ENCODE measurements at places on chromosomes 3 and 15. TPM values are rescaled to one million over a fixed set of nuclear protein-coding genes. Genes with fewer than 3 reads are reported as not detected.

DNA sequence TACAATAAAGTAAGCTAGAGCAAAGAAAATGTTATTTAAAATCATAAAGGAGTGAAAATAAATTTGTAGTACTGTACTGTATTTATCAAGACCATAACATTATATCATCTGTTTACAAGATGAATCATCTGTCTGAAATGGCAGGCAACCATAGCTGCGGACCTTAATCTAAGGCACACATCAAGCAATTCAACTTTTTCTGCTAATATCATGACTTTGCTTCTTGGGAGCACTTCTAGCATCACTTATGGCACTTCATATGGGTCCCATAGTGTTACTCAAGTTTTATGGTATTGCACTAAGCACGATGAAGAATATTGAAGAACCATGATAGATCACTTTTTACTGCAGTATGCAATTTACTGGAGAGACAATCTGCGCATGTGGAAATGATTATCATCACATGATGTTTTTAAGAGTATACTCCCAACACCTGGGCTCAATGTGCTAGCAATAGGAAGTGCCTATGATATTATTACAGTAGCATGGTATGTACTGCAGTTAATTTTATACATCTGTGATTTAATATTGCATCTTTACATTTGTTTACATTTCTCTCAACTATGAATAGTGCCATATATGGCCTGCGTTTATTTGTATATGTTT, 137.7 kb upstream of the NECTIN3 start:
- no peaks in the 10 kb centered on the region for H3K36me3 ChIP-seq
- no peak overlapping the region for H3K27ac ChIP-seq
- no peak overlapping the region for H3K4me3 ChIP-seq
- no peaks in the 10 kb centered on the region for H3K4me1 ChIP-seq

GRCh38 chr3:139629033-139629432, 48.7 kb downstream of the NMNAT3 start:
- H3K4me1 ChIP-seq: no peaks in the 10 kb centered on the region
- H3K27ac ChIP-seq: no peak overlapping the region
- no peaks in the 10 kb centered on the region for H3K36me3 ChIP-seq
- no peak overlapping the region for H3K4me3 ChIP-seq

DNA sequence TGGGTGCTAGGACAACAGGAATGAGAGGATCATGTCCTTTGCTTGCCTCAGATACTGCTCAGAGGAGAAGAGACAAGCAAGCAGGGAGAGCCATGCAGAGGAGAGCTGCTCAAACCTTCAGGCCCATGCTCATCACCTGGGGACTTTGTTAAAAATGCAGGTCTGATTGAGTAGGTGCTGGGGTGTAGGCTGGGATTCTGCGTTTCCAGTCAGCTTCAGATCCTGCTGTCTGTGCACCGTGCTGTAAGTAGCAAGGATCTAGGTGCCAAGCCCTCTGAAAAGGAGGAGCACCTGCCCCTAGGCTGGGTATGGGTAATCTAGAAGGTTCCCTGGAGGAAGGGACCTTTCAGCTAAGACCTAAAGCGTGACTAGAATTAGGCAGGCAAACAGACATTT, 7.3 kb downstream of the FLNB start:
- peaks cover 5% of the 10 kb centered on the region for H3K27me3 ChIP-seq
- no peak overlapping the region for H3K4me3 ChIP-seq
- no peak overlapping the region for H3K27ac ChIP-seq
- H3K36me3 ChIP-seq: no peaks in the 10 kb centered on the region
- H3K4me1 ChIP-seq: peaks cover 3% of the 10 kb centered on the region
- DNase-seq: no peak

Gene ATP10A
- total RNA-seq: 0.59 TPM

- H3K27ac ChIP-seq: peak overlapping the region; percentile 98
- peak overlapping the region; percentile 80 for H3K4me3 ChIP-seq
- DNase-seq: no peak
- H3K27me3 ChIP-seq: no peaks in the 10 kb centered on the region
These were observed 615 bp downstream of the DHX30 start for GRCh38 chr3:47803480-47804025.

Gene IL5RA
- total RNA-seq: not detected

Gene KBTBD13
- total RNA-seq: 5.0 TPM

Gene GOLGA8R
- total RNA-seq: 0.88 TPM

DNA sequence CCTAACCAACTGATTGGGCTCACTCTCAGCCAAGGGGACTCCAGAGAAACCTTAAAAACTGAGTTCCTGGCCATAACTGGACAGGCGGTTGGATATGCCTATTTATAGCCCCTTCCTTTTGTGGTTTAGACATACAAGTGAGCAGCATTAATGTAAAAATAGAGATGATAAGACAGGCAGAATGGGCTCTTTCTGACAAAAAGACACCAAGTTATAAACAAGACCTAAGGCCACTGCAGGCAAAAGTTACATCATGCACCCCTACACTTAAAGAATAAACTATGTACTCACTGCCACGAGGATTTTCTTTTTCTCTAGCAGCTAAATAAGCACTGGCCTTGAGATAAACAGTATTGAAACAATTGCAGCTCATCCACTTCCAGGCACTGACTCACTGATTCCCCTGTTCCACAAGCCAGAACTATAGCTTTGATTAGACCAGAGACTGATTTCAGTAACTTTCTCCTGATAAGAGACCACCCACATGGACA, 30.1 kb downstream of the SUCNR1 start:
- H3K4me1 ChIP-seq: peaks cover 4% of the 10 kb centered on the region
- no peaks in the 10 kb centered on the region for H3K27me3 ChIP-seq
- H3K4me3 ChIP-seq: no peak overlapping the region
- no peak overlapping the region for H3K27ac ChIP-seq
- no peak for DNase-seq
- H3K36me3 ChIP-seq: no peaks in the 10 kb centered on the region

DNA sequence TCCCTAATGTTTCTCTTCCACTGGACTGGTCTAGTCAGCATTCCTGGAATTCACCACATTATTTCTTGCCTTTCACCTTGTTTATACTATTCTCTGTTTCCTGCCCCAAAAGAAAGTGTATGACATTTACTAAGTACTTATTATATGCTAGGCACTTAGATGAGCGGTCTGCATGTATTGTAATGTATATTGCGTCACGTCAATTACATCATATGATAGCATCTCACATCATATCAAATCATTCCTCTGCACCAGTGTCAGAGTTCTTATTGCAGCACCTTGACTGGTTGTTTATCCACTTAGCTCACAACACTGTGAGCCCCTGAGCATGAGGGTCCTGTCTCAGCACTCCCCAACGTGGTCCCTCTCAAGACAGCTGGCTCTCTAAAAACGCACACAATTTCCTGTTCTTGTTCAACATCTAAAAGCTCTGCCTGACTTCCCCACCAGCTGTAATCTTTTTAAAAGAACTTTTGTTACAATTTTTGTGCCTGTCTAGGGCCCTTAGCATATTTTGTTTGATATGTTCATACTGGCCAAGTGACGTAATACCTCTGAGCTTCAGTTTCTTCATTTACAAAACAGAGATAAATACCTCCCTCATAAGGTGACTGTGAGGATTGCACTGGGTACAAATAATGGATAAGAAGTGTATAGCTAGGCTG, 58.8 kb downstream of the ARHGAP31 start:
- no peak for DNase-seq
- H3K36me3 ChIP-seq: no peaks in the 10 kb centered on the region
- H3K4me1 ChIP-seq: peaks cover 10% of the 10 kb centered on the region

GRCh38 chr3:8981296-8981695, 18.0 kb upstream of the RAD18 start:
- no peak overlapping the region for H3K27ac ChIP-seq
- H3K27me3 ChIP-seq: peaks cover 9% of the 10 kb centered on the region
- H3K4me1 ChIP-seq: no peaks in the 10 kb centered on the region
- no peak overlapping the region for H3K4me3 ChIP-seq

Gene GOLGA8M
- total RNA-seq: 0.38 TPM

Gene OXSR1
- total RNA-seq: 51.1 TPM

DNA sequence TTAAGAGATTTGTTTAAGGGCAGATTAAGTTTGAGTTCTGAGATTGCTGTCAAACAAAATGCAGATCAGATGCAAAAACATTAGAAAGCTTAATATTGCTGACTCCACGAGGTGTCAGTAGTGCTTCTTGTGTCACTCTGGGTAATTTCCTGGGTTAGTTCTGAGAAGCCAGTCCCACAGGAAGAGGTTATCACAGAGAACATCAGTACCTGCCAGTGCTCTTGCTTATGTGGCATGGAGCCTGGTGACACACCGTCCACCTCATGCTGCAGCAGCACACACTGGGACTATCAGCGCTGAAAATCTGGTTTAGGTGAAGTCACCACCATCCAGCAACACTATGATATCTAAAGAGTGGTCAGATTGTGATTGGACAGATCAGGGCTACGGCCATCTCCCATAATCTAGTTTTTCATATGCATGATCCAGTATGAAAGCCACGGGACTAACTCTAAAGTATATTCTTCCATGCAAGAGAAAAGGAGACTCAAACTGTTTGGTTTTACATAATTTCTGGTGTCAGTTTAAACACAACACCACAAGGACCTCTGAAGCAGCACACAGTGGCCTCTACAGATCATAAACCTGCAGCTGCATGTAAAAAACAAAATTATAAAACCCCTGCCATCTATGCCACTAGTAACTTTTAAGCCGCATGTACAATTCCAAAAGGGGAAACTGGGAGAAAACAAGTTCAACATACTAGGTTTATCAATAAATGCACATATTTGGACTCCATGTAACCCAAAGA, 36.1 kb upstream of the MYO5C start:
- no peaks in the 10 kb centered on the region for H3K36me3 ChIP-seq
- H3K27me3 ChIP-seq: no peaks in the 10 kb centered on the region
- peaks cover 9% of the 10 kb centered on the region for H3K4me1 ChIP-seq
- H3K27ac ChIP-seq: no peak overlapping the region
- no peak for DNase-seq

Gene TTLL3
- total RNA-seq: 19.0 TPM

Gene DAPK2
- 65.6 TPM for total RNA-seq

DNA sequence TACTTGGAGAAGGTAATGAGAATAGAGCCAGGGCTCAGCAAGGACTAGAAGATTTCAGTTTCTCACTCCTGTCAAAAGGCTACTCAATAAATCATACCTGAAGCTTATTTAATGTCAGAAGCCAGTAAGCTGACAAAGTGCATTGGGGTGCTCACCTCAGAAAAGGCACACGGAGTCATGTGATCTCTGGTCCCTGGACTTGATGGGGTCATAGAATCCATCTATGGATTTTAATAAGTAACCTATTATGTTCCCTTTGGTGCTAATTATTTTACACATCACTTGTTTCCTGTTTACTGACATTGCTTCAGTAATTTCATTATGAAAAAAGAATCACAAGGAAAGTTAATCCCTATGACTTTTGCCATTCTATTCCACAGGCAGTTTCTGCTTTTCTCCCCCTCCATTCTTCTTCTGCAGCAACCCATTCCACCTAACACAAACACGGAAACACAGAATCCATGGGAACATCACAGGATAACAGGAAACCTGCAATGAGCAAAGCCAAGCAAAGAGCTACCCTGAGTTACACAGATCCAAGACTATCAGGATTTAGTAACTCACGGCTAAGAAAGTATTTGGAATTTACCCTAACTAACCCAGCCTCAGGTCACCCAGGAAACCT, 159.6 kb downstream of the MEIS2 start:
- H3K36me3 ChIP-seq: no peaks in the 10 kb centered on the region
- peaks cover 2% of the 10 kb centered on the region for H3K27me3 ChIP-seq
- H3K27ac ChIP-seq: no peak overlapping the region
- H3K4me1 ChIP-seq: no peaks in the 10 kb centered on the region
- H3K4me3 ChIP-seq: no peak overlapping the region
- no peak for DNase-seq

DNA sequence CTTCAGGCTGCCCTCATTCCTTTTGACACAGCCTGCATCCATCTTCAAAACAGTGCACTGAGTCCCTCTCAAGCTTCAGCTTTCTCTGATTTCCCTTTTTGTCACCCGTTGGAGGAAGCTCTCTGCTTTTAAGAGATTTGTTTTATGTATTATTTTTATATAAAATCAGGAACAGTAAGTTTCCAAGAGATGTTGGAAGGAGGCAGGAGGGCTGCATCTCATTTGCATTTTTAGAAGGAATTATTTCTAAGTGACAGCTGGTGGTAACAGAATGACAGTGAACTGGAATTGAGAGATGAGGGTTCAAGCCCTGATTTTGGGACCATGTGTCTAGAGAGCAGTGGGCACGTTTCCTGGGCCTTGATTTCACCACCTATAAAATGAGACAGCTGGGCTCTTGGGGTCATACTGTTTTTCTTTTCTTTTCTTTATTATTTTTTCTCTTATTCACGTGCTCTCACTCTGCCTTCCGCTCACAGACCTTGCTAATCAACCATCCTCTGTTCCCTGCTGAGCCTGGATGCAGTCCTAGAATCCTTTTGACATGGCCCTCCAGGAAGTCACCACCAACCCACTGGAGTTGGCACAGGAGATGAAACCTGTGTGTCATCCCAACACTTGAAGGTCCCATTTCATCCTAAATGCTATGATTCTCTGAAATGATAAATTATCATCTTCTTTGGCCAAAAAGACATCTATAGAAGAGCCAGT, 148.6 kb downstream of the CACNA2D3 start:
- no peaks in the 10 kb centered on the region for H3K27me3 ChIP-seq
- H3K4me1 ChIP-seq: peaks cover 7% of the 10 kb centered on the region
- no peak for DNase-seq
- H3K4me3 ChIP-seq: no peak overlapping the region

DNA sequence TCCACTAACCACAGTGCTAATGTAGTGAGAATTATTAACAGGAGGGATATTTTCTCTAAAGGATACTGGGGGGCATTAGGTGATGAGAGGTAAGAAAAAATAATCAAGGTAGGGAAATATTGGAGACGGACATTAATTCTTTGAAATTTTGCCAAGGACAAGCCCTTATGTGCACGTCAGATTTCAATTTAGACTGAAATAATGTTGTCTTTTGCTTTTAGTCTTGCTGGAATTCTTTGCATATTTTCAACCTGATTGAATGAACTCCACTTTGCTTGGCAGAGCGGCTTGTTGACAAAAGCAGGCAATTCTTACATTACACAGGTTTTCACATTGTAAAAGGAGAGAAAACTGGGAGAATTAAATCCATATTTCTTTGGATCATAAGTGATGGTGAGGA, 25.0 kb upstream of the C3orf52 start:
- no peak overlapping the region for H3K4me3 ChIP-seq
- no peak for DNase-seq
- no peak overlapping the region for H3K27ac ChIP-seq
- no peaks in the 10 kb centered on the region for H3K36me3 ChIP-seq
- no peaks in the 10 kb centered on the region for H3K27me3 ChIP-seq

Gene LDHAL6B
- not detected for total RNA-seq

GRCh38 chr3:188261011-188261410, 107.1 kb downstream of the LPP start:
- H3K4me3 ChIP-seq: no peak overlapping the region
- H3K36me3 ChIP-seq: no peaks in the 10 kb centered on the region
- peak overlapping the region; percentile 98 for H3K27ac ChIP-seq
- H3K27me3 ChIP-seq: no peaks in the 10 kb centered on the region

DNA sequence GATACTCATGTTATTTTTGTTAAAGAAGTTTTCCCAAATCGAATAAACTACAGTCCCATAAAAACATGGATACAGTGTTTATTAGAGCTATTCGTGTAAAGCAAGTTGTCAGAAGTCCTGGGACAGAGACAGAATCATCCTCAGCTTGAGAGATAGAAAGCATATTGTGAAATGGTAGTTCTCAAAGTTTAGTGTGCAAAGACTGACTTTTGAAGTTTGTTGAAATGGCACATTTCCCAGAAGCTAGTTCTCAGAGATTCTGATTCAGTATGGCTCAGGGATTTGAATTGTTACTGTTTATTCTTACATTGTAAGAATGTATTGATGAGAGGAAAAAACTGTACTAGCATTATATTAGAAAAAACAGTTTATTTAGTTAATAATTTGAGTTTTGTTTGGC, 22.1 kb downstream of the GABRR3 start:
- H3K4me3 ChIP-seq: no peak overlapping the region
- H3K4me1 ChIP-seq: peaks cover 6% of the 10 kb centered on the region
- no peak for DNase-seq
- H3K36me3 ChIP-seq: no peaks in the 10 kb centered on the region
- H3K27me3 ChIP-seq: no peaks in the 10 kb centered on the region
- H3K27ac ChIP-seq: no peak overlapping the region

Gene TAMM41
- 5.9 TPM for total RNA-seq

Gene NTRK3
- total RNA-seq: 1.7 TPM

Gene GABRB3
- total RNA-seq: 0.17 TPM

Measured in psoas muscle (tissue), 8 donors.